ENCODE measurements at places on chromosomes 12 and 14. TPM values are rescaled to one million over a fixed set of nuclear protein-coding genes. Genes with fewer than 3 reads are reported as not detected.

The TMBIM6 gene
- 791 TPM for polyA plus RNA-seq

The SCN8A gene
- polyA plus RNA-seq = 1.7 TPM

The AP5M1 gene
- polyA plus RNA-seq = 56.5 TPM

The KMT2D gene
- 42.3 TPM for polyA plus RNA-seq

The CEP83 gene
- 27.4 TPM for polyA plus RNA-seq

The PPFIA2 gene
- 6.1 TPM for polyA plus RNA-seq

The HSPA2 gene
- polyA plus RNA-seq = 21.8 TPM

The KRT73 gene
- not detected for polyA plus RNA-seq

The PLEK2 gene
- 1.9 TPM for polyA plus RNA-seq

The PLEKHD1 gene
- polyA plus RNA-seq = 5.7 TPM
